ENCODE measurements at places on chromosomes 4 and X.
A peak's percentile ranks its signal among the peaks of the same experiment; 100 is the strongest.

GRCh38 chrX:153649178-153649914 is 2.3 kb downstream of the DUSP9 start:
- no peak for DNase-seq

DNA sequence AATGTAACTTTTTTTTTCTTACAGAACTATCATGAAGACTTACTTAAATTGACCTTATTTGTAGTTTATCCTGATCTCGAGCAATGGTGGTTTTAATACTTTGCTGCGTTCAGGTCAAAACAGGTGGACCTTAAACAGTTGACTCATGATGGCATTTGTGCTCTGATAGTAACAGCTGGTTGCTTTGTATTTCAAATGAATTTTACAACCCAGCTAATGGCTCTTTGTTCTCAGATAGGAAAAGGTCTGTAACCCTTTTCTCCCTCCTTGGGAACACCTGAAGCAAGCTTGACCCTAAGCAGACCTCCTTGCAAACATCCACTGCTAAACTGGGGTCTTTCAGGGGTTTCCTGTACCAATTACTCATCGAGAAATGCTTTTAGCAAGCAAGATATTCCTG is 79.2 kb downstream of the F11 start:
- DNase-seq = no peak

GRCh38 chr4:115664285-115664684 is 550.9 kb upstream of the NDST4 start:
- DNase-seq = no peak

DNA sequence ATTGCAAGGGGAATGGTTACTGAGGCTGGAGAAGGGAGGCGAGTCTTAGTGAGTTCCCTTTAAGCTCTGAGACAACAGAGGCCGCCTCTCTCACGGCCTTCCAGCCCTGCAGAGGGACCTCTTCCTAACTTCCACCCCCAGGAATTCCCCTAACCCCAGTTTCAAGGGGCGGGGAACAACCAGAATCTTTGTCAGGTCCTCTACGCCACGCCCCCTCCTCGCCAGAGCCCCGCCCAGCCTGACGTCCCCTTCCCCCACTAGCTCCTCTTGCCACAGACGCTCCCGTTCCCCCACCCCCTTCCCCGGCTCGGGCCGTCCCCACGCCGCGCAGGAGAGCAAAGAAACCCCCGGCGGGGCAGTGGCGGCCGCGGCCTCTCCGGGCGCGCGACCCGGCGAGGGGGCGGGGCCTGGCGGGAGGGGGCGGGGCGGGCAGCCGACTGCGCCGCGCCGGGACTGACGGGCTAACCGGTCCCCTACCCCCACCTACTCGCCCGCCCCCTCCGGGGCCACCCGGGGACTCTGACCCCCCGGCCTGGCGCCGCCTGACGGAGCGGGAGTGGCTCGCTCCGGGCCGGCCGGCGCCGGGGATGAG is 12.3 kb upstream of the TMEM156 start:
- DNase-seq = peak; percentile 98

GRCh38 chr4:99668472-99668871 is 10.8 kb upstream of the C4orf54 start:
- no peak for DNase-seq

- no peak for DNase-seq
Measured at GRCh38 chrX:130176942-130177341, 5.2 kb downstream of the RAB33A start.

GRCh38 chr4:84677093-84677492 is 94.2 kb downstream of the CDS1 start:
- DNase-seq = no peak

DNA sequence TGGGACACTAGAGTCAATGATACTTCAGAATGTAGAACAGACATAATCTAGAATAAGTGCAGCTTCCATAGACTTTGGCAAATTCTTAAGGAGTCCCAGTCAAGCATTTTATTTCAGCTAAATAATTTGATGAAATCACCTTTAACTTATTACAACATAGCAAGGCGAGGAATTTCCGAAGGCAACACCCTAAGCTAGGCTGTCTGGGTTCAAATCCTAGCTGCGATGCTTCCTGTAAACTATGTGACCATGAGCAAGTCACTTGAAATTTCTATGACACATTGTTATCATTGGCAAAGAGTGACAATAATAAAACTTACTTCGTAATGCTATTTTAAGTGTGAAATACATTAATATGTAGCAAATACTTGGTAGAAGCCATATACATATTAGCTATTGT is 679.1 kb downstream of the DMD start:
- DNase-seq = no peak

DNA sequence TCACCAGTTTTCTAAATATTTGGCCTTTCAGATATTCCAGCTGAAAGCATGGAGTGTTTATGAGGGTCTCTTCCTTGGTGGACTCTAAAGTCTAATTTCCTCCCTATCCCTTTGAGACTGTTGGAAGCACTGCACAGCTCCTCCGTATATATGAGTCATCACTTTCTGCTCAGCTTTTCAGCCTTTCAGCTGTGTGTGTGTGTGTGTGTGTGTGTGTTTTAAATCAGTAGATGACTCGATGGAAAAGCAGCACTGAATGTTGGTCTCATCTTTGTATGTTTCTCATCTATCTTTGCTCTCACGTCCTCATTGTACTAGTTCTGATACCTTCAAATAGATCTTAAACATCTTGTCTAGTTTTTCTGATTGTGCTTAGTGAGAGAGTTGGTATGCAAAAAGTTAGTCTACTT is 81.6 kb downstream of the ZFX start:
- no peak for DNase-seq

GRCh38 chr4:4289597-4289940 is 385 bp downstream of the LYAR start:
- DNase-seq = no peak

DNA sequence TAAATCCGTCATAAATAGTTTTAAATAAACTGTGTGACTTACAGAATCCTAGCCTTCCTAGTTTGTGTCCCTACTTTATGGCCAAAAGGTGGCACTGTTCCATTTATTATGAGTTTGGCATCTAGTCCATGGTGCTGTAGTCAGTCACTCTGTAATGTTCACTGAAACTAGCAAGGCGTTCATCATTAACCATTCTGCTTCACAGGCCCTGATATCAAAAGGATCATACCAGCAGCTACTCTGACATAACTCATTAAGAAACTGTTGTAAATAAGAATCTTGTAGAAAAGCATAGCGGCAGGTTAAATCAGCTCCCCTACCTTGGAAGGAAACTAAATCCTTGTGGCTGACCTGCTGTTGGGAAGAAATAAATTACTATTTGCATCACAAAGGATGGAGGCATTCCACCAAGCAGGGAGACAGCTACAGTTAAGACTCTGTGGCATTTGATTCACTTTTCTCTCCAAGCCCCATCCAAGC is 919.6 kb upstream of the DIAPH2 start:
- peak; percentile 4 for DNase-seq

DNA sequence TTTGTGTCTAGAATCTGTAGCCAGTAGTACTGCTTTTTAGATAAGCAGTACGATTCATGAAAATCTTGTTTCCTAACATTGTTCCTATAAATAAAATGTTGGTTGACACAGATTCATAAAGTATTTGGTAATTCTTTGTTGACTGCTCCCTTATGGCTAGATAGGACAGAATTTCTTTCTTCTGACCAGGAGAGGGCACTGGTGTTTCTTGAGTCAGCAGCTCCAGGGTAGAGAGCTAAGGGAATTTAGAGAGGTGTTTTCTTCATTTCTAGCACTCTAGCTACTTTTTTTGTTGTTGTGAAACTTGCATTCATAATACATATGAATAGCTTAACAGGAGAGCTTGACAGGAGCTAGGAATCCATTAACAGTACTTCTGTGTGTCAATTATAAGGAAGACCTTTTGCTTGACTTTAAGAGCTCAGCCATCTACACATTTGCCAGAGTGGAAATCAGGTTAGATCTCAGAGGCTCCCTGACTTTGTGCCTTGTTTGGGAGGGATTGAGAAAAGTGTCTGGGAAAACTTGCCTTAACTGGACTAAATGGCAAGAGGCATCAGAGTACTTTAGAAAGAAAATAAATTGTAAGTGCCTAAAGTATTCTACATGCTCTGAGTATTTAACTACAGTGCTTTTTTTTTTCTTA is 756.1 kb downstream of the SH3BGRL start:
- no peak for DNase-seq

- DNase-seq = no peak
Measured at GRCh38 chr4:36168127-36168878, 76.0 kb downstream of the ARAP2 start.

GRCh38 chr4:152937336-152938236 is 1.5 kb downstream of the FHDC1 start:
- DNase-seq = no peak

GRCh38 chr4:98338761-98339438 is 77.7 kb downstream of the RAP1GDS1 start:
- DNase-seq = no peak

GRCh38 chr4:80221161-80221560 is 23.9 kb downstream of the PRDM8 start:
- no peak for DNase-seq

DNA sequence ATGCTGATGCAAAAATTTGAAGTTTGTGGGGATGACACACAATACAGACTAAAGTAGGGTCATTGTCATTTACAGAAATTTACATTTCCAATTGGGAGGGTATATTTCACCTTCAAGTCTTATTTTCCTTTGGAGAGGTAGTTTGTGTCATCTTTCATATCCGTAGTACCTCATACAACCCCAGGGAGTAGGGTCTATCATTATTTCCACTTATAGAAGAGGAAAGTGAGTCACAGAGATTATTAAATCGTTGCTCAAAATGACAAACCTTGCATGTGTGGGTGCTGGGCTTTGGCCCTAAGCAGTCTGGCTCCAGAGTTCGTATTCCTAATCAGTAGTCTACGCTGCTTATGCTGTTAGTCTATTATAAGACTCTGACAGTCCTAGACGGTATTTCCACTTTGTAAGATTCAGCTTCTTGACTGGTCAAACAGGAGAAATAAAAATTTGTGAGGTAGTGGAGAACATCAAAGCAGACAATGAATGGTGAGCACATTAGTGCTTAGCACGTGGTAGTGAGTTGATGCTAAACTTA is 516.5 kb downstream of the PCDH7 start:
- DNase-seq = no peak

DNA sequence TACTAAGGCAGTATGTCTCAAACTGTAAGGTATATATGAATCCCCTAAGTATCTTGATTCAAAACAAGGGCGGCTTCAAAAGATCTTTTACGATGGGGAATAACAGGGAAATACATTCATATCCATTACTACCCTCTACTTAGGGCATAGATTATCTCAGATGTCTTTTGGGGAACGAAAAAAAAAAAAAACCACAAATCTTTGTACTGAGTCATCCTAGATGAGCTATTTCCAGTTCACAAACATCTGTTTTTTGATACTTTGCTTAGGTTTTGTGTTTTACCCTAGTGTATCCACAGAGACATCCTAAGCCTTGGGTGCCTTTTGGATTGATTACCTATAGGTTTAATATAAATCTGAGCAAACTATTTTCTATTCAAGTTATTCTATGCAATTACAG is 457.2 kb downstream of the NLGN4X start:
- DNase-seq = no peak

DNA sequence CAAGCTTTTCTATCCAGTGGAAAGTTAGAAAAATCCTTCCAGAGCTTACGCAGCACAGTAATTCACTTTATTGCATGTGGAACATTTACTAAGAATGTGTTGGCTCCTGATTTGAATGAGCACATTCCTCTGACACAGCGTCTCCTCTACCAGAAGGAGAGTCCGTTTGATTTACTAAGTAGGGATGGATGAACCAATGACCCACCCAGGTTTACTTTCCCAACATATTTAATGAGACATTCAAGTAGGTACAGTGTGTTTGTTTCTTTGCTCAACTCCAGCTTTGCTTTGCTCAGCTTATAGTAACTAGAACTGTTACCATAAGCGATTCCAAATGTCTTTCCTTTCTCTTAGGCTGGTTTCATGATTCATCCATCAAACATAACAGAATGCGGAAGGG is 161.7 kb downstream of the SMARCA1 start:
- DNase-seq = no peak

DNA sequence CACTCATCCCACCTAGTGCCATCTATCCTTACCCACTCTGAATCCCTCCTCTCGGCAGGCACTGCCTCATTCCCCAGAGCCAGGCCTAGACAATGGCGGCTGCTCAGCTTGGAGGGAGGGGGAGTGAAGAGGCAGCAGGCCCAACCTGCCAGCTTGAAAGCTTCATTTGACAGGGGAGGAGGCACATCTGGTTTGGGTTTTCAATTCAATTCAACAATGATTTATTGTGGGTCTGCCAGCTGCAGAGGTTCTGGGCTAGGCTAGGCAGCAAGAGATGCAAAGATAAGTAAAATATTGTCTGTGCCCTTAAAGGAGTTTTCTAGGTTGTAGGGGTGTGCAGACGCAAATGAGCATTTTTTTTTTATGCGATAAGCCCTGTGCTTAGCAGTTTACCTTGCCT is 58.5 kb downstream of the RTL9 start:
- DNase-seq = no peak

DNA sequence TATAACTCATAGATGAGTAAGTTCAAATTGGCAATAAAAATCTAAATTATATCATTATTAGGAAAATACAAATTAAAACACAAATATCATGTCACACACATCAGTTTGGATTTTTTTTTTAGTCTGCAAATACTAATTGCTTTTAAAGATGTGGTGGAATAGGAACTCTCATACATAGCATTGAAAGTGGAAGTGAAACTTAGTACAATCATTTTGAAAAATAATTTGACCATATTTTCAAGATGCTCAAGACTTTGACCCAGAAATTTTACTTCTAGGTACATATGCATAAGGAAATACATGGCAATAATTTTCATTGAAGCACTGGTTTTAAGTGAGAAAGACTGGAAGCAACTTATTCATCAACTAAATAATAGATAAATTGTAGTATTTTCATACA is 147.5 kb upstream of the SMIM31 start:
- DNase-seq = no peak

DNA sequence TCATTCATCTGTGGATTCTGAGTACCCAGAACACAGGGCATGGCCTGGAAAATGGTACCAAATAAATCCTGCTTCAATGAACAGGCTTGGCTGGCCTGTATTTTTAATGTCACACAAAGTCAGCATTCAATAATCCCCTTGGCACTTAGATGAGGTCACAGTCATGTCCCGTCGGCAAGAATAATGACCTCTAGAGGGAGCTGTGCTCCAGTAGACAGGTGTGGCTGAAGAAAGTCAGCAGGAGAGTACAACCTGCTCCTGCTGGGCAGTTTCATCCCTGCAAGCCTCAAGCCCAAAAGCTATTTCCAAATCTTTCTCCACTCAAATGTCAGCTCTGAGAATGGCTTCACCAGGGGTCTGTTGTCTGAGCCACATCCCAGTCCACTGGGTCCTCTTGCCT is 404.0 kb upstream of the F9 start:
- DNase-seq = no peak

DNA sequence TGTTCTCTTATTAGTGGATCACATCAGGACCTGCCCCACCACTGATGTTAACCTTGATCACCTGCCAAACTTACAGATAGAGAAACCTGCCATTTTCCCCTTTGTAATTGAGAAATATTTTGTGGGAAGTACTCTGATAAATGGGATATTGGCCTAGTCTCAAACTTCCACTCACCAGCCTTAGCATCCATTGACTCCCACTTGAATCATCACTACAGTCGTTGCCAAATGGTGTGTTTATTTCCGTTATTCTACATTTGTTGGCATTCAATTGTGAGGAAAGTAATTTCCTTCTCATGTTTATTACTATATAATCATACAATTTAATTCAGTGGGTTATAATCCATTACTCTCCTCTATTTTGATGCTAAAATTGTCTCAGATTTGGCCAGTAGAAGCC is 156.4 kb upstream of the CXCL13 start:
- DNase-seq = no peak

Data from T-helper 1 cell (primary cell).